Activated naive CD8-positive, alpha-beta T cell treated with anti-CD3 and anti-CD28 coated beads, Interleukin-2, amount 50 U/mL, for 16 hours (primary cell): ENCODE measurements at places on chromosomes 5 and 9.

- no peak for DNase-seq
These were observed 79.8 kb downstream of the MROH2B start for GRCh38 chr5:40991168-40991980.

GRCh38 chr9:73173557-73174329 is 22.1 kb downstream of the ANXA1 start:
- no peak for DNase-seq

GRCh38 chr5:152527358-152528052 is 122.4 kb upstream of the NMUR2 start:
- DNase-seq, result no peak

DNA sequence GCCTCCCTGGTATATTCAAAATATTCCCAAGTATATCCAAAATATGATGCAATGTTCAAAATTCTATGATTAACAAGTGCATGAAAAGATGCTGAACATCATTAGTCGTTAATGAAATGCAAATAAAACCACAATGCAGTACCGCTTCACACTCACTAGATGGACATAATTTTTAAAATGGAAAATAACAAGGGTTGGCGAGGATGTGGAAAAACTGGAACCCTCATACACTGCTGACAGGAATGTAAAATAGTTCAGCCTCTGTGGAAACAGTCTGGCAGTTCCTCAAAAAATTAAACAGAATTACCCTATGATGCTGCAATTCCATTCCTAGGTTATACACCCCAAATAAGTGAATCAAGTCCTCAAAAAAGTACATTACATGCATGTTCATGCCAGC is 36.1 kb upstream of the MYOT start:
- DNase-seq, result no peak

DNA sequence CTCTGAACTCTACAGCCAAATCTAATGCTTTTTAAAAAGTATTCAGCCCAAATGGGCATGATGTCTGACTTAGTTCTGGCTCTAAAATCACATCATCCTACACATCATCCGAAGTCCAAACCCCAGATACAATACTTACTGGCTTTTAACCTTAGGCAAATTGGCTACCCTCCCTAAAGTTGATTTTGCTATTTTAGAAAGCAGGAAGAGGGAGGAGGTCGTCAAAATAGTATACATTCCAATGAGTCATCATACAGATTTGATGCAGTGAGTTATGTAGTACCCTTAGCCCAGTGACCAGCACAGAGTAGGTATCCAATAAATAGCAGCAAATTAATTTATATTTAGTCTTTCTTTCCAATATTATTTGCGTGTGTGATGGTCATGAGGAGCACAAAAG is 582.0 kb upstream of the TUSC1 start:
- no peak for DNase-seq

DNA sequence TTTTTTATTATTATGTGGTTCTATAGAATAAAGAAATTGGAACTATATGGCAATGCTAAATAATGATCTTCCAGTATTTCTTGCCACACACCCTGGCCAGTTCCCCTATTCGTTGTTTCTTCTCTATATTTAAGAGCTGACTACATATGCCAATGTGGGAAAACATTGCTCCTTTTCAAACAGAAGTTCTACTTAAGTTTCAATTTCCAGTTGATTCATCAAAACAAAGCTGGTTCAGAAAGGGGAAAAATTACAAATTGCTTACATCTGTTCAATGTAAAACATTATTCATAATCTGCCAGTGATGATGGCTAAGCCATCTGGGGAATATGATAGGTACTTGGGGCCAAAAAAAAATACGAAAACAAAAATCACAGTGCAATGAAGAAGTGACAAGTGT is 76.9 kb downstream of the ST8SIA4 start:
- no peak for DNase-seq

DNA sequence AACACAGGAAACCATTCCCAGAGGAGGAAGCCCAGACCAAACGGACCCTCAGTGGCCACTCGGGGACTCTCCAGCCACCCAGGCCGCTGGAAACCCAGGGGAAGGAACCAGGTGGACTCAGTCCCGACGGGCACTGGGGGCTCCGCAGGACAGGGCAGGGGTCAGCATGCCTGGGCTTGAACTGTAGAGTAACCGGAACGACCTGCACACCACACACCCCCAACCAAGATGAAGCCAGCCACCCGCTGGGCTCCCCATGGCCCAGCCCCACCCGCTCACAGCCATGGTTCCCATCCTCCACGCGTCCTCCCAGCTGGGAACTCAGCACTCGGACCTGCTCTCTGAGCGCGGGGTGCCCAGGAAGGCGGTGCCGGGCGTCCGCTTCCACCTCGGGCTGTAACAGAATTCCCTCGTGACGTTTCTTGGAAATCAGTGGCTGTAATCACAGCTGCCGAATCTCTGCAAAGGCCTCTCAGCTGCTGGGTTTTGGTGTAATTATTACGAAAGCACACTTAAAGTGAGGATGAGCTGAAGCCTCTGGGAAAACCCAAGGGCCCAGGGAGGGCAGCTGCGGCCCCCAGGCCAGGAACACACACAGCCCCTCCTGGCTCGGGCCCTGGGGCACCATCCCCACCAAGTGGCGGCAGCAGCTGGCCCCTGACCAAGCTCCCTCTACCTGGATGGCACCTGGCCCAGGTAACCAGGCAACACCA is 13.8 kb downstream of the NACC2 start:
- DNase-seq, result no peak

DNA sequence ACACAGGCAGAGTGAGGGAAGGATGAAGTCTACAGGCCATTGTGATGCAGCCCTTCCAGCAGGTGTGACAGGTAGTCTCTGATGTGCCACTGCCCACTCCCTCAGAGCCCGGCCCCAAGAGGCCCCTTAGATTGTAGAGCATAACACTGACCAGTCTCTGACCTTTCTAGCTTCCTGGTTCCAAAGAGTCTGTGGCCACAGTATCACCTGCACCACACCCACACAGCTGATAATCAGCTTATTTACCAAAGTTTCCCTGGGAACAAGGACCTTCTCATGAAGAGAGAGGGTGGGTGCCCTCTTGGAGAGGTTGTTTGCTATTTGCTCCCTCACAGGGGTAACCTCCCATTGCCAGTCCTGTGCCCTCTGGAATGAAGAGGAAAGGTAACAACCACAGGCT is 11.0 kb upstream of the ACER2 start:
- no peak for DNase-seq

GRCh38 chr5:69335341-69335935 is 2.8 kb upstream of the CCDC125 start:
- no peak for DNase-seq

DNA sequence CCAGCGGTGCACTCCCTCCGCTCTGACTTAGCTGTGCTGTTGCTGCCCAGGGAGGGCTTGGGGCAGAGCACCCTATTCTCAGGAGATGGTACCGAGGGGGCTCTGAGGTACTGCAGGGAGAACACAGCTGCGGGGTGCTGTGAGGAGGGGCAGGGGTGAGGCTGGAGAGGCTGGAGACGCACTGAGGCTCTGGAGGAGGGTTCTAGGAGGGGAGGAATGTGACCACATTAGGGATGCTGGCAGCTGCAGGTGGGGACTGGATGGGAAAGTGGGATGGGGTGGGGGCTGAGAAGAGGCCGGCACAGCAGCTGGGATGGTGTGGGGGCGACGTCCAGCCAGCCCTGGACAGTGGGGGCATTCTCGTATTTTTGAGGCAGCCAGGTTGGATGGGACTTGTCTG is 20.9 kb downstream of the NCS1 start:
- no peak for DNase-seq

DNA sequence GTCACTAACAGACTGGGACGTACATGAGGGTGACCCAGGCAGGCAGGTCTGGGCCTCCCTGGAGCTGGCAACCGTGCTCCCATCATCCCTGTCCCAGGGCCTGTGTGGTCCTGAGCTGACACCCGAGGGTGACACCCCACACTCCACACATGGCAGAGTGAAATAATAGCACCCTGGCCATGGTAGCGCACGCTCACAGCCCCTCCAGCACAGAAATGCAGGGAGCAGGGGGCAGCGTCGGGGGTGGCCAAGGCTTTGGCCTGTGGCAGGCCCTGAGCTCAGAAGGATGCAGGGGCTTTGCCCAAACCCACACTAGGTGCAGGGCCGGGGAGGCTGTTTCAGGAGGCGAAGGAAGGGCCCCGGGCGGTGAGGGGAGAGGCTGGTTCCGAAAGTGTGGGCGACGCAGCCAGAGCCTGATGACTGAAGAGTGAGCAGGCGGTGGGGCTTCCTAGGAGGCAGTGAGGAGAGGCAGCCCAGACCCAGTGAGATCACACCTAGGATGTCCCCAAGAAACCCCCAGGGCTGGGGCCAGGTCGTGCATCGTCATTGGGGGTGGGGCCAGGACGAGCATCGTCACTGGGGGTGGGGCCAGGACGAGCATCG is 12.9 kb downstream of the OR2V2 start:
- DNase-seq, result no peak

GRCh38 chr9:115524453-115525059 is 406.6 kb upstream of the TNC start:
- DNase-seq, result no peak

DNA sequence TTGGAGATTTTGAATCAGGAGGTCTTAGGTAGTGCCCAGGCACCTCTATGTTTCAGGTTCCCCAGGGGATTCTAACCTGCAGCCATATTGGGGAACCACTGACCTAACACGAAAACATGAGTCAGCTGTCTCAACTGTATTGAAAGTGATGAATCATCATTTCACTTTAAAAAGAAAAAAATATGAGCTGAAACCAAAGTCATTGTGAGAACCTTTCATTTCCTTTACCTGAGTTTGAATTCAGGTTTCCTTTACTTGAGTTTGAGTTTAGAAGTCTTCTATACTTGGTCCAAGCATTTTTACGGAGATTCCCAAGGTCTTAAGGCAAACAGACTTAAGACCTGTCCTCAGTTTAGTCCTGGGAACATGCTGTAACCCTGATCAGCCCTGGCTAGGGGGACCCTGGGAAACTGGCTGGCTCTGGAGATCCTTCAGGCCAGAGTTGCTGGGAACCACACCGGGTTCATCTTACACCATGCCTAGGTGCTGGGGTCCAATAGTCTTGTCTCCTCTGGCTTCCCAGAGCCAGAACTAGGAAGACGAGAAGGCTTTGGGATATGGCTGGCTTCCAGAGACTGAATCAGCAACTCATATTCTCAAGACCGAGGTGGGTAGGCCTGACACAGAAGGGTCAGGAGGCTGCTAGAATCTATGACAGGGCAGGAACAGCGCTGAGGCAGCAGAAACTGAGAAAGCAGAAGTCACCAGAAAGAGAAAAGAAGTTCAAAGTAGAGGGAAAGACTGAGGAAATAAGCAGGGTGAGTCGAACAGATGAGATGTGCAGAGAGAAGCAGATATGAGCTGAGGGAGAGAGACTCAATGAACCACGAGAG is 16.4 kb upstream of the PDCD1LG2 start:
- DNase-seq, result no peak

DNA sequence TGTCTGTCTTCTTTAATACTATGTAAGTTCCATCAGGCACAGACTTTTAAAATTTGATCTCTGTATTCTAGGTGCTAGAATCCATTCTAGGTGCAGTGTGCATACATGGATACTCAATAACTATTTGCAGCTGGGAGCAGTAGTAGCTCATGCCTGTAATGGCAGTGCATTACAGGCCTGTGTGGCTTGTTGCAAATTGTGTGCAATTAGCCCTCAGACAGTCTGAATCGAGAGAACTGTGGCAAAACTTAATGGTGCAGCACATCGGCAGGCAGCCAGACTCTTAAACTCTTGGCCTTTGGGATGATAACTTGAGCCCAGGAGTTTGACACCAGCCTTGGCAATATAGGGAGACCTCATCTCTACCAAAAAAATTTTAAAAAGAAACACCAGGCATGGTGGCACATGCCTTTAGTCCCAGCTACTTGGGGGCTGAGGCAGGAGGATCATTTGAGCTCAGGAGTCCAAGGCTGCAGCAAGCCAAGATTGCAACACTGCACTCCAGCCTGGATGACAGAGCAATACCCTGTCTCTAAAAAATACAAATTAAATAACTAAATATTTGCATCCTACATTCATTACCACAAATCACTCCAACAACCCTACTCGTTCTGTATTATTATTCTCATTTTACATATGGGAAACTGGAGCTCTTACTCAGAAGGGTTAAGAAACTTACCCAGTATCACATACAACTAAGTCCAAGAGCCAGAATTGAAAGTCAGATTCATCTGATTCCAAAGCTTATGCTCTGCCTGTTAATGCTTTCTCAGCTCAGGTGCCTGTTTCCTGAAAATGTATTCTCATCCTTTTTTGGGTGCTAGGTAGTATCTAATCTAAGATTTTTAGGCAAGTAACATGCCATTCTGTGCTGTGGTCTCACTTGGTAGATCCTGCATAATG is 30.1 kb downstream of the PRKACG start:
- DNase-seq, result no peak

- no peak for DNase-seq
These were observed 83.1 kb upstream of the PLPP6 start for GRCh38 chr9:4579001-4579400.

DNA sequence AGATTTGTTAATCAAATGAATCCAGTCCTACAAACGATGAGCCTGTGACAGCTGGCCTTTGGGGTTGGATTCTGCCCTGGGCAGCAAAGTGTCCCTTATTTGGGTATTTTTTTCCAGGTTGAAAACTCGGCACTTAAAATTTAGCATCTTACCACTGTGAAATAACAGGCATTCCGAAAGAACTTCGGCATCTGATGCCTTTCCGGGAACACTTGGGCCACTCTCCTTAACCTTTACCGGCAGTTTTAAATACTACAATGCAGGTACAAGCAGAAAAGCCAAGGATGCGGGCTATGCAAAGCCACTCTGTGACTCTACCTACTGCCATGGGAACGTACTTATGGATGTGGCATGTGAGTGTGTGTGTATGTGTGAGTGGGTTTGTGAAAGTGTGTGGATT is 1.0 kb upstream of the RASGRF2 start:
- DNase-seq, result no peak

DNA sequence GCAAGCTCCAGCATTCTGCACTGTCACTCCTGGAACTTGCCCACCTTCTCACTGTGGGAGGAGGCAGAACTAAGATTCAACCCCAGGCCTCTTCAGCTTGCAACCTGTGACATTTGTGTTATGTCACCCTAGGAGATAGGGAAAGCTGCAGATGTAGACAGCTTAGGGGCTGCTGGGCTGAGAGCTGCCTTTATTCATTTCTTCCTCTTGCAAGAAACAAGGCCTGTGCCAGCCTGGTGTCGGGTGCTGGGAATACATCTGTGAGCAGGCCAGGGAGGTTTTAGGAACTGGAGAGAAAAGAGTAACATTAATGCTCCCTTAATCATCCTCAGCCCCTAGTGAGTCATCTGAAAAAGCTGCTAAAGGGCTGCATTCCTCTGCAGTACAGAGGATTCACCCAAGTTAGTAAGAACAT is 101.8 kb downstream of the FGF18 start:
- DNase-seq, result no peak

- peak; percentile 75 for DNase-seq
These were observed at the start of gene MACIR for GRCh38 chr5:103258368-103258956. Gene MACIR (plus strand): TSS chr5:103258763. CDS start chr5:103275920, 17,157 bp downstream.

DNA sequence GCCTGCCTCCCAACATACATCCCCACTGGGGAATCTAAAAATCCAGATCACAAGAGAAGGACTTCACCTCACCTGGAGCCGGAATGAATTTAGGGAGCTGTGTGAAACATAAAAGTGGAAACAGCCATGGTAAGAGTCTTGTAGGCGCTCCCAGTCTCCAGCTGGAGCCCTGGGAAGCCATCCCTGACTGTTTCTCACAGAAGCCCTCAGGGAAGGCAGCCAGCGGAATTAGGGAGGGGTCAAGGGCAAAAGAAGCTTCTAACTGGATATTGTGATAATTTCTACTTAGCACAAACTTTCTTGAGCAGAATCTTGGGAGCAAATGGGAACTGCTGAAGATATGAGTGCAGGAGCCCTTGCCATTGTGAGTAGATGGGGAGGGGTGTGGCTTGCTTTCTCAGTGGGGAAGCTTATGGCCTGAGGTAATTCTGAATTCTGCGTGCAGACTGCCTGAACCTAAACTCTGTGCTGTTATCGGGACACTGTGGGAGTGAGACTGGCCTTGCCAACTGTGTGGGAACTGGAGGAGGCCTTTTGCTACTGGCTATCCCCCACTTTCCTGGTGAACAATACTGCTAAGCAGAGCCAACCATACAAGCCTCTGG is 174.4 kb upstream of the SMC2 start:
- DNase-seq, result no peak
